ENCODE measurements at places on chromosomes 16 and 17.

DNA sequence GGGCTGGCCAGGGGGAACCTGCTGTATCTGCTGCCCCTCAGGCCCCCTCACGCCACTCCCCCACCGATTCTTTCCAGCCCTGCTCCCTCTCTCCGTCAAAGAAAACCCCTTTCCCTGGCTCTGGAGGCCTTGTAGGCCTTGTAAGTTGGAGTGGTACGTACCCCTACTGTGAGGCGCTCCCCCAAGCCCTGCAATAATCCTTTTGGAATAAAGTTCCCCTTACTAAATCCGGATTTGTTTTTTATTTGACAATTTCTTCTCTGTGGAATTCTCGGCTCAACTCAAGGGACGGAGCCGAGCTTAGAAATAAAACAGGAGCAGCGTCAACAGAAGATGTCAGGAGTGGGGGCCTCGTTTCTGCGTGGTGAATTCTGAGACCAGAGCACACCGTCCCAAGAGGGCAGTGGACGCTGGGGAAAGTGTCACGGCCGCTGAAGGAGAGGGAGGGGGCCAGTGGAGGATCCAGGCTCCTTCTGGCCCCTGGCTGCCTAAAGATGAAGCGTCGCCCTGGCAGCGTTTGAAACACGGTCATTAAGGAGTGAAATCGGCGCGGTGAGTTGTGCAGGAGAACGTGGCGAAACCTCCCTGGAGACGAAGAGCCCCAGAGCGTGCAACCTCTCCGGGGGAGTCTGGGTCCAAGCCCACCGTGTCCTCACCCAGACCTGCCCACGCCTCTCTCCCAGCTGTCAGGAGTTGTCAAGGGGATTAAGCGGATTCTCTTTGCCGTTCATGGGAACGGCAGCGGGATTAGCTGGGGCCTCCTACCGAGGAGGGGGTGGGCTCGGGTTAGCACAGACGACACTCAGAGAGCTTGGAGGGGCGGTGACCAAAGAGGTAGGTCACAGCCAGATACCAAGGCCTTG, 47.0 kb downstream of the SLC7A5 start:
- DNase-seq = no peak

DNA sequence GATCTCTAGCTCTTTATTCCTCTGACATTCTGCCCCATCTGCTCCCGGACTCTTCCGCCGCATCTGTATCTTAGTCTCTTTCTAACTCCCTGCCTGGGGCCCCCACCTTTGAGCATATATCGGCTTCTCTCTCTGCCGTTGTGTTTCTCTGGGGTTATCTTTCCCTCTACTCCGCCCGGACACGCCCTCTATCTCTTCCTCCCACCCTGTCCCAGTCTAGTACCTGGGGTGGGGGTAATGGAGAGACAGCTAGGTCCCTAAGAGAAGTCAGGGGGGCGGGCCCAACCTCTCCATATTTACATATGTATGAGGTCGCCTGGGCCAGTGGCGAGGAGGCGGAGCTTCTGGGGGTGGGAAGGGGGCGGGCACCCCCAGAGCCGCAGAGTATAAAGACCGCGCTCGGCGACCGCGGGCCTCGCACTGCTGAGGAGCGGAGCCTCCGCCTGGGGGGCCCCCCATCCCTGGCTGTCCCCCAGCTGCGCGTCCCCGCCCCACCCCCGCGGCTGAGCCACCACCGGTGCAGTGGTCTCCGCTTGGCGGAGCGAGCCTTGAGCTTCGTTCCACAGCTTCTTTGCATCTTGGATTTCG, at the start of gene ATP1B2:
ATP1B2 (plus strand) TSS at position 418 of the 588 bp plus-strand sequence. CDS start 593 bp downstream, outside the sequence.
- DNase-seq = peak; percentile 36

- no peak for DNase-seq
Measured at GRCh38 chr16:66713076-66713475, 16.5 kb upstream of the CMTM4 start.

GRCh38 chr16:19522397-19522732, 467 bp upstream of the GDE1 start:
- DNase-seq = no peak

- no peak for DNase-seq
Measured at GRCh38 chr16:11955713-11956123, 9.3 kb upstream of the TNFRSF17 start.

DNA sequence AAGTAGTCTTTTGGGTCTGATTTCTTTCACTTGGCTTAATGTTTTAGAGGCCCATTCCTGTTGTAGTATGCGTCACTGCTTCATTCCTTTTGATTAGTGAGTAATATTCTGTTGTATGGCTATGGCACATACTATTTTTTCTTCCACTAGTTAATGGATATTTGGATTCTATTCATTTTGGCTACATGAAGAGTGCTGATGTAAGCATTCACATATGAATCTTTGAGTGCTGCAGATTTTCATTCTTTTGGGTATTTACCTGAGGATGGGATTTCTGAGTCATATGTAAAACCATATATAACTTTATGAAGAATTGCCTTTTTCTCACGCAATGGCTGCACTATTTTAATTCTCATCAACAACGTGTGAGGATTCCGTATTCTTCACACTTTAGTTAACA, 113.6 kb downstream of the AHSP start:
- no peak for DNase-seq

GRCh38 chr16:85326113-85326793, 214.0 kb upstream of the CIBAR2 start:
- no peak for DNase-seq

DNA sequence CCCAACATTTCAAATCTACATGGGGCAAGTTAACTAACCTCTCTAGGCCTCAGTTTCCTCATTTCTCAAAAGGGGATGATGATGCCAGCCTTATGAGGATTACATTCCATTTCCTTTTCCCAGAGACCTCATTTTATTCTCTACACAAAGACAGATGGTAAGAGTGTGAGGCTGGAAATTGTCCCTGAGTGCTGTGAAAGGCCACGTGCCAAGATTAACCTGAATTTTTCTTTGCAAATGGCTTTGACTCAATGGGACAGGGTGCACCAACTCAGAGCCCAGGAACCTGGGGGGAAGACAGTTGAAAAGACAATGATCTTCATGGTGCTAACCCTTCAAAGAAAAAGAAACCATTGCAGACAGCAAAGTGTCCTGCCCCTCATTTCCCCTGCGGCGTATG, 332.8 kb downstream of the TMEM114 start:
- DNase-seq = no peak

DNA sequence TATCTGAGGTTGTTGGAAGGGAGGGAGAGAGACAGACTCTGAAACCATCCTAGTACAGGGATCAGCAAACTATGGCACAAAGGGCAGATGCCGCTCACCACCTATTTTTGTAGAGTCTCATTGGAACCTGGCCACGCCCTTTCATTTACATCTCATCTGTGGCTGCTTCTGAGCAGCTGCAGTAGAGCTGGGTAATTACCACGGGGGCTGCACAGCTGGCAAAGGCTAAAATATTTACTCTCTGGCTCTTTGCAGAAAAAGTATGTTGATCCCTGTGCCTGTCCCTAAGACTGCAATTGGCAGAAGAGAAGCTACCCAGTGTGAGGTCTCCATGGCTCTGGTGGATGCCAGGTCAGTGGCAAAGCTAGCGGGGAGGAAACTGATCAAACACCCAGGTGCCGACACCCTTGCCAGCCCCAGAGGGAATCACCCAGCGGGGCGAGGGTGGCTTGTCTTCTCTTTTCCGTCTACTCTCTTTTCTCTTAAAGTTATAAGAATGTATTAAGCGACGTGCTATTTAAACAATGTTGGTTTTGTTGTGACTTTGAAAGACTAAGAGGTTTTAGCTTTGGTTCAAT, 14.0 kb downstream of the CEP295NL start:
- DNase-seq = no peak

- no peak for DNase-seq
Measured at GRCh38 chr17:57512691-57513090, 232.4 kb downstream of the CCDC182 start.

DNA sequence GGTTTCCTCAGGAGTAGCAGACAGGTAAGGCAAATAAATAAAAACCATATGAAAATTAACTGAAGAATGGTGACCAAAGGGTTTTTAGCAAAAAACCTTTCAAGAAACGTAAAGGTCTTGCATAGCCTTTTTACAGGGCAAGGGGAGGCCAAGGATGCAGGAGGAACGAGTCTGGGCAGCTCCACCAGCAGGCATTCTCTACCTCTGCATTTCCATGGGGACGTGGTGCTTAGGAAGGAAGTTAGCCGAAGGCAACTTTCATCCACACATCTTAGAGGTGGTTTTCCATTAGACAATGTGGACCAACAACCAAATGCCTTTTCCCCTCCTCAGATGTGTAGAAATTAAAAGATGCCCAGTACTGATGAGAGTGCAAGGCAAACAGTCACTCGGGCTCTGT, 20.7 kb downstream of the TOM1L2 start:
- DNase-seq = no peak

DNA sequence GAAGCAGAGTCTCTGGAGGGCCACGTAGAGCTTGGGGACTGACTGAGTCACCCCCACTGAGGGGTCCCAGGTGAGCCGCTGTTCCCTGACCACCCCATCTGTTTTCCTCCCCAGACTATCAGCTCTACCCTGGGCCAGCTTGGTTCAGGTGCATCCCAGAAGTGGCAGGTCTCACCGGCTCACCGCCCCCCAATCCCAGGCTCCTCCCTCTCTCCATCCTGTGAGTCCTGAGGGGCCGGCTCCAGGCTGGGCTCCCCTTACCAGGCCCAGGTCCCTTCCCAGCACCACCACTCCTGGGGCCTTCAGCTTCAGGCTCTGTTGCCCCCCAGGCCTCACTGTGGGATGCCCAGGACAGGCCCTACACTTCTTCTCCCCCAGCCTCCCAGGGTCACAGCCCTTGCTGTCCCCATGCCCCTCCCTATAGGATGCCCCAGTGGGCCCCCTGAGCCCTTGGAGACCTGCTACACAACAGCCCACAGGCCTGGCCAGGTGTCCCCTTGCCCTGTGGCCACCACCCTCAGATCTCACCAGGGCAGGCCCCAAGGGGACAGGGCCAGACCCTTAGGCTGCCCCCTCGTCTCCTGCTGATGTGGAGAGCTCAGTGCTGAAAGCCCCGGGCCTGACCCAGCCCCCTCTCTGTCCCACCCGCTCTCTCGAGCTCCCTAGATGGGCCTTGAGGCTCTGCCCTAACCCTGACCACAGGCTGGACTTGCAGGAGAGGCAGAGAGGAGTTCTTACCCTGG, 40.4 kb downstream of the TNFRSF13B start:
- no peak for DNase-seq

- no peak for DNase-seq
Measured at GRCh38 chr16:87707097-87707496, 58.7 kb downstream of the KLHDC4 start.

DNA sequence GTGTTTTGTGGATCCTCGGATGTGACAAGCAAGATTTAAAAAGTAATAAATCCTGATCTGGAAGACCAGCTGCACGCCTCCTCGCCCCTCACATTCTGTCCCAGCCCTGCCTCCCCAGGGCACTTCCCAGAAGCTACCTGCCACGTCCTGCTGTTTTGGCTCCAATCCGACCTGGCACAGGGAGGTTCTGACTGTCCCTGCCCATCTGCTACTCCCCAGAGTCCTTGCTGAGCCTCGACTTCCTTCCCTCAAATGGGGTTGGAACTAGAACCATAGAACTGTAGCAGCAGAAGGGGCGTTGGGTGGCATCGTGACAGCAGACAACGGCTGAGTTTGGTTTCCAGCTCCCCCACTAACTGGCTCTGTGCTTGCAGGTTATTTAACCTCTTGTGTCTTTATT, 71.7 kb downstream of the RPH3AL start:
- no peak for DNase-seq

DNA sequence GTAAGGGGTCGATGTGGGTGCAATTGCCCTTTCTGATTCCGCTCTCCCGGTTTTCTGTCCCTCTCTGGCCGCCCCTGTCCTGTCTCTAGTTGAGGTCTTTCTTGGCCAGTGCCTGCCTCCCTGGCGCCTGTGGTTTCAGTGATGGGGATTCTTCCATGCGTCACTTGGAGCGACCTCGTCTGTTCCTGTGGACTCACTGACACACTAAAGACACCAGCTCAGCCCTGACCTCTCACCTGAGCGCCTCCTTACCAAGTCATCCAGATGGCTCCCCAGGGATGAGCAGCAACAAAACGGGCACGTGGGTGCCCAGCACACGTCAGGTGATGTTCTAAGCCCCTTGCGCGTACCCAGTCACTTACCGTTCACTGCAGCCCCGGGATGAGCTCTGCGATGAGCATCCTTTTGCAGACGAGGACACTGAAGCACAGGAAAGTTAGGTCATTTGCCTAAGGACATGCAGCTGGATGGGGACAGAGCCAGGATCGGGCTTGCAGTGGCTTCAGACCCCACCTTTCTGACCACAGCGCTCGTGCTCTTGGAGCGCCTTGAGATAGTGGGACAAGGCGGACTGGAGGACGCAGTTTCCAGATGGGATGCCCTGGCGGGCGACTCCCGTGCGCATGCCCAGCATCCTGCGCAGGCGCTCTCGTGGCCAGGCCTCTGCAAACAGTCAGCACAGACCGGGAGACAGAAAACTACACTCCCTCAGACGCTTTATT, 11.5 kb upstream of the LGALS3BP start:
- DNase-seq = no peak

DNA sequence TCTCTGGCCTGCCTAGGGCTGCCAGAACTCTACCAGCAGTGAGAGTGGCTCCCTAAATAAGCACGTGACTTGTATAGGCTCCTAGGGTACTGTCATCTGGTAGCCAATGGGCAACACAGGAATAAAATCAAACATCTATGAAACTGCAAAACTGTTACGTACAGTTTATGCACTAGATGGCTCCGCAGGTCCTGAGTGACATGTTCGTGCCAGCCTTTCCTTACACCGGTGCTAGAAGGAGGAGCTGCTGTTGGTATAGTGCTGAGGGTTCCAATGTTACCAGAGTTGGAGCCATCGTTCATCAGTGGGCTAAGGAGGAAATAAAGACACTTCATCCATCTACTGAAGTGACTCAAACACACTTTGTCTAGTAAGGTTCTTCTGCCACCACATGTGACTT, 63.2 kb upstream of the TRAP1 start:
- no peak for DNase-seq

GRCh38 chr17:32720671-32721070, 156.3 kb downstream of the MYO1D start:
- DNase-seq = no peak

GRCh38 chr16:89442588-89442987, 47.8 kb downstream of the ANKRD11 start:
- no peak for DNase-seq

All from activated CD4-positive, CD25-positive, alpha-beta regulatory T cell (primary cell).